Large intestine (tissue), 12 donors: ENCODE measurements at places on chromosomes 6 and 20. TPM values are rescaled to one million over a fixed set of nuclear protein-coding genes. Genes with fewer than 3 reads are reported as not detected.

Gene MAP1LC3A
- polyA plus RNA-seq = 40.9 TPM

GRCh38 chr20:16423311-16424212 lies 149.7 kb downstream of the KIF16B start:
- DNase-seq = no peak
- no peak overlapping the region for H3K4me3 ChIP-seq
- H3K4me1 ChIP-seq = peaks cover 5% of the 10 kb centered on the region
- H3K36me3 ChIP-seq = peaks cover 35% of the 10 kb centered on the region
- no peaks in the 10 kb centered on the region for H3K27me3 ChIP-seq
- no peak overlapping the region for H3K27ac ChIP-seq

DNA sequence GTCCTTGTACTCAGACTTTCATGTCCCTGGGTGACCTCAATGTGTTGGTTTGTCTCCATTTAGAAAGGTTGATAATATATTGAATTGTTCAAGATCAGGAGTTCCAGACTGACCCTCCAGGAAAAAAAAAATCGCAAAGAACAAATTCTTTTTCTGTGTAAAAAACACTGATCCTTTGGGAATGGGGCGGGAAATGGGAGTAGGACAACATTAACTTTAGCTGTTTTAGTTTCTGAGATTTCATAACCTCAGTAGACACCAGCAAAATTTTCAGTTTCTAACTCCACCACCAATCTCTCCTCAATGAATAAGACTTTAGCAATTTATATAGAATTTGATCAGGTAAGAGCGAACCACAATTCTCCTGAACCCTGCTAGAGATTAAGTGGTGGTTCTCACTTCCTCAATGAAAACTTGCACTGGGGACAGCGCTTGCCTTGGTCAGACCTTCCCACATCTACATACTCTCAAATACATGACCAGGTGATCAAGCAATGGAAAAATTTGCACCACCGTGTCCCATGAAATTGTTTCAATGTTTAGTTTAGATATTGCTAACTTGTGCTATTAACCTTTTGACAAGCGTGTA lies 231.2 kb upstream of the PLN start:
- H3K36me3 ChIP-seq = no peaks in the 10 kb centered on the region
- no peaks in the 10 kb centered on the region for H3K27me3 ChIP-seq
- no peak for DNase-seq
- no peak overlapping the region for H3K27ac ChIP-seq
- H3K4me1 ChIP-seq = no peaks in the 10 kb centered on the region

DNA sequence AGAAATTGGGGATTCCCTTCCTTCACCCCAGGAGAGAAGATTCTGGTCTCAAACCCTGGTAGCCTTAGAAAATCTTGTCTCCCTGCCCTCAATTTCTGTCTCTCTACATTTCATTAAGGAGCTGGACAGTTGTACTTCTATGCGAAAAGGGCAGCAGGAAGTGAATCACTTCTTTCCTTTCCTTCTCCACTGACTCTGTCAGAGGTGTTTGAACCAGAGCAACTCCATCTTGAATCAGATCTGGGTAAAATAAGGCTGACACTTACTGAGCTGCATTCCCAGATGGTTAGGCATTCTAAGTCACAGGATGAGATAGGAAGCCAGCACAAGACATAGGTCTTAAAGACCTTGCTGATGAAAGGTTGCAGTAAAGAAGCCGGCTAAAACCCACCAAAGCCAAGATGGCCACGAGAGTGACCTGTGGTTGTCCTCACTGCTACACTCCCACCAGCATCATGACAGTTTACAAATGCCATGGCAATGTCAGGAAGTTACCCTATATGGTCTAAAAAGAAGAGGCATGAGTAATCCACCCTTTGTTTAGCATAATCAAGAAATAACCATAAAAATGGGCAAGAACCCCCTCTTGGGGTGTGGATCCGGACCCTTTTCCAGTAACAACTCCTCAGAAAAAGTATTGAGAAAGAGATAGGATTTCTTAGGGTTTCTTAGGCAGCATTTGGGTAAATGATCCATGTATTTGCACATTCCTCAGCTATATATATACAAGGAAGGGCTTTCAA lies 95.8 kb upstream of the PLCB4 start:
- no peak overlapping the region for H3K4me3 ChIP-seq
- no peaks in the 10 kb centered on the region for H3K27me3 ChIP-seq
- no peaks in the 10 kb centered on the region for H3K4me1 ChIP-seq
- DNase-seq = no peak
- no peaks in the 10 kb centered on the region for H3K36me3 ChIP-seq

Gene CTAGE9
- polyA plus RNA-seq = 0.73 TPM

- no peaks in the 10 kb centered on the region for H3K4me1 ChIP-seq
- no peak overlapping the region for H3K4me3 ChIP-seq
- no peak for DNase-seq
- H3K27ac ChIP-seq = no peak overlapping the region
These were observed 226.4 kb upstream of the ZNF217 start for GRCh38 chr20:53819973-53820451.

DNA sequence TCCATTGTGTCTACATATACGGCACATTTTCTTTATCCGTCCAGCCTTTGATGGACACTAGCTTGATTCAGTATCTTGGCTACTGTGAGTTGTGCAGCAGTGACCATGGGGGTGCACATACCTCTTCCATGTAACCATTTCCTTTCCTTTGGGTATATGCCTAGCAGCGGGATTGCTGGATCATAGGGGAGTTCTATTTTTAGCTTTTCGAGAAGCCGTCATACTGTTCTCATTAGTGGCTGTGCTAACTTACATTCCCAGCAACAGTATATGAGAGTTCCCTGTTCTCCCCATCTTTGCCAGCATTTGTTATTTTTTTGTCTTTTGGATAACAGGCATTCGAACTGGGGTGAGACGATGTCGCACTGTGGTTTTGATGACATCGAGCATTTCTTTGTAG lies 395.0 kb downstream of the SMOC2 start:
- no peaks in the 10 kb centered on the region for H3K27me3 ChIP-seq
- DNase-seq = no peak
- H3K4me3 ChIP-seq = no peak overlapping the region
- H3K27ac ChIP-seq = no peak overlapping the region
- peaks cover 16% of the 10 kb centered on the region for H3K4me1 ChIP-seq
- no peaks in the 10 kb centered on the region for H3K36me3 ChIP-seq

GRCh38 chr6:1796706-1797529 lies 187.2 kb downstream of the FOXC1 start:
- H3K4me1 ChIP-seq = peaks cover 22% of the 10 kb centered on the region
- H3K4me3 ChIP-seq = no peak overlapping the region
- no peak for DNase-seq
- peak overlapping the region; percentile 71 for H3K27ac ChIP-seq

Gene TOX2
- polyA plus RNA-seq = 4.7 TPM

DNA sequence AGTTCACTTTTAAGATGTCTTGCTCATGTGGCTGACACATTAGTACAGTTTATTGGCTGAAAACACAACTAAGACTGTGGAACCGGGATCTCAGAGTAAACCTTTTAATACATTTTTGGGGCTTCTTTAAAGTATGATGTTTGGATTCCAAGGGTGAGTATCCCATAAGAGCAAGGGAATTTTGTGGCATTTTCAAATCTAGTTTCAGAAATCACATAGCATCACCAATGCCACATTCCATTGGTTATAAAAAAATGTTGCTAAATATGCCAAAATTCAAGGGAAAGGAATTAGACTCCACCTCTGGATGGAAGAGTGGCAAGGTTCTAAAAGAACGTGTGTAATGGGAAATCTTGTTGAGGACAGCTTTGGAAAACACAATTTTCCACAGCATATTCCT lies 338.6 kb downstream of the COL12A1 start:
- no peaks in the 10 kb centered on the region for H3K27me3 ChIP-seq
- H3K27ac ChIP-seq = no peak overlapping the region
- no peaks in the 10 kb centered on the region for H3K36me3 ChIP-seq
- DNase-seq = no peak
- H3K4me3 ChIP-seq = no peak overlapping the region

GRCh38 chr6:44642349-44642748 lies 254.8 kb downstream of the CDC5L start:
- H3K36me3 ChIP-seq = no peaks in the 10 kb centered on the region
- H3K4me3 ChIP-seq = no peak overlapping the region
- no peaks in the 10 kb centered on the region for H3K27me3 ChIP-seq
- H3K4me1 ChIP-seq = no peaks in the 10 kb centered on the region

Gene LY6G6D
- 0.19 TPM for polyA plus RNA-seq

DNA sequence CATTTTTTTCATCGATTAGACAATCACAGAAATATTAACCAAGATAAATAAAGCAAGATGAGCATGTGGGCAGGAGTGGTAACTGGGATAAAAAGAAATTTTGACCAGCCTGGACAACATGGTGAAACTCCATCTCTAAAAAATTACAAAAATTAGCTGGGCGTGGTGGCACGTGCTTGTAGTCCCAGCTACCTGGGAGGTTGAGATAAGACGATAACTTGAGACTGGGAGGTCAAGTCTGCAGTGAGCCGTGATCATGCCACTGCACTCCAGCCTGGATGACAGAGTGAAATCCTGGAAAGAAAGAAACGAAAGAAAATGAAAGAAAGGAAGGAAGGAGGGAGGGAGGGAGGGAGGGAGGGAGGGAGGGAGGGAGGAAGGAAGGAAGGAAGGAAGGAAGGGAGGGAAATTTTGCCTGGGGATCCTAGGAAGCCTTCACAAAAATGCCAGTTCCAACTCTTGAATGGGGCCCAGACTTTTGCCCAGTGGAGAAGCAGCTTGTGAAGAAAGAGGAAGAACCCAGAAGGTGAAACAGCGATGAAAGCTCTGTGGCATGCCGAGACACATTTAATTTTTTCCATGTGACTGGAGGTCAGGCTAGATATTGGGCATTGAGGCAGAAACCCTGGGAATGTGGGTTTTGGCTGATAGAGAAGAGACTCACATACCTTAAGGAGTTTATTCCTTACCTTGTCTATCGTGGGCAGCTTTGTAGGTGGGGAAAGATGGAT lies 20.3 kb downstream of the CCDC170 start:
- DNase-seq = no peak
- no peak overlapping the region for H3K4me3 ChIP-seq
- no peak overlapping the region for H3K27ac ChIP-seq
- no peaks in the 10 kb centered on the region for H3K36me3 ChIP-seq
- H3K27me3 ChIP-seq = no peaks in the 10 kb centered on the region

- peak overlapping the region; percentile 28 for H3K27ac ChIP-seq
- no peak overlapping the region for H3K4me3 ChIP-seq
- no peaks in the 10 kb centered on the region for H3K36me3 ChIP-seq
- no peaks in the 10 kb centered on the region for H3K4me1 ChIP-seq
- H3K27me3 ChIP-seq = no peaks in the 10 kb centered on the region
These were observed 6.0 kb downstream of the PPIL6 start for GRCh38 chr6:109434456-109434855.

GRCh38 chr6:41723530-41724227 lies 11.7 kb downstream of the TFEB start:
- peaks cover 12% of the 10 kb centered on the region for H3K36me3 ChIP-seq
- H3K27me3 ChIP-seq = no peaks in the 10 kb centered on the region
- DNase-seq = peak; percentile 92
- peaks cover 88% of the 10 kb centered on the region for H3K4me1 ChIP-seq

Gene IL20RA
- polyA plus RNA-seq = 2.5 TPM

- no peak overlapping the region for H3K27ac ChIP-seq
- H3K4me3 ChIP-seq = no peak overlapping the region
- H3K4me1 ChIP-seq = no peaks in the 10 kb centered on the region
These were observed 31.0 kb upstream of the TGM2 start for GRCh38 chr20:38196076-38196475.

DNA sequence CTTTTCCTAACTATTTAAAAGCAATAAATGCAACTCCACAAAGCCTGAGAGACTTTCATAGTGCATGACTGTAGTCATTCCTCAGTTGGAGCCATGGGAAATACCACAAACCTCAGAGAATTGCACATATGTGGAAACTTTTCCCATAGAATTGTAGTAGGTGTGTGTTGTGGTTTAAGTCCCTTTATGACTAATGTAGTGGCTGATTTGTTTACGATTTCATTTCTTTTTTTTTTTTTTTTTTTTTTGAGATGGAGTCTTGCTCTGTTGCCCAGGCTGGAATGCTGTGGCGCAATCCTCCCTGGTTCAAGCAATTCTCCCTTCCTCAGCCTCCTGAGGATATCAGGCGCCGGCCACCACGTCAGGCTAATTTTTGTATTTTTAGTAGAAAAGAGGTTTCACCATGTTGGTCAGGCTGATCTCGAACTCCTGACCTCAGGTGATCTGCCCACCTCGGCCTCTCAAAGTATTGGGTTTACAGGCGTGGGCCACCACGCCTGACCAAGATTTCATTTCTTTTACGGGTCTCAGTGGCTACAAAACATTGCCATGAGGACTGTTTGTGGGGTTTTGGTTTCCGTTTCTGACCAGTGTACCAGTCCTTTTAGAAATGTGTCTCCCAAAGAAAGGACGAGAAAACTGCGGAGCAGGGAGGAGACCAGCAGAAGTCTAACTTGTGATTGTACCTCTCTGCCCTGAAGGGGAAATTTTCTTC lies 212.1 kb upstream of the MARCKS start:
- no peak overlapping the region for H3K4me3 ChIP-seq
- no peaks in the 10 kb centered on the region for H3K36me3 ChIP-seq
- H3K27ac ChIP-seq = peak overlapping the region; percentile 89
- no peaks in the 10 kb centered on the region for H3K27me3 ChIP-seq
- no peak for DNase-seq

Gene KCNB1
- 2.4 TPM for polyA plus RNA-seq

Gene NR2E1
- polyA plus RNA-seq = not detected

DNA sequence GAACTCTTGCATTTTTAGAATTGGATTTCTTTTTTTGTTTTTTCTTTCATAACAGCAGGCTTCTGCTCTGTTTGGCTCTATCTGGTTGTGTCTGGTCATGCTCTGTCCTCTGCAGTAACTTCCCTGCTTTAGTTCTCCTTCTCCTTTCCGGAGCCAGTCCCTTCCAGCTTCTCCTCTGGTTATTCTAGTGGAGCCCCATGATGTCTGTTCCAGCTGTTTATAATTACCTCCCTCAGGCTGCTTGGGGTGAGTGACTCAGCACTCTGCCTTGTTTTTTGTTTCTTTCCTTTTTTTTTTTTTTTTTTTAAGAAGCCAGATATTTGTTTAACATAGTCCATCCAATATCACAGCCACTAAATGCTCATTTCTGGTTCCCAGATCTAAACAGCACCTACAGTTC lies 409.6 kb downstream of the MAFB start:
- no peaks in the 10 kb centered on the region for H3K27me3 ChIP-seq
- H3K36me3 ChIP-seq = no peaks in the 10 kb centered on the region
- no peak overlapping the region for H3K4me3 ChIP-seq
- no peak overlapping the region for H3K27ac ChIP-seq

DNA sequence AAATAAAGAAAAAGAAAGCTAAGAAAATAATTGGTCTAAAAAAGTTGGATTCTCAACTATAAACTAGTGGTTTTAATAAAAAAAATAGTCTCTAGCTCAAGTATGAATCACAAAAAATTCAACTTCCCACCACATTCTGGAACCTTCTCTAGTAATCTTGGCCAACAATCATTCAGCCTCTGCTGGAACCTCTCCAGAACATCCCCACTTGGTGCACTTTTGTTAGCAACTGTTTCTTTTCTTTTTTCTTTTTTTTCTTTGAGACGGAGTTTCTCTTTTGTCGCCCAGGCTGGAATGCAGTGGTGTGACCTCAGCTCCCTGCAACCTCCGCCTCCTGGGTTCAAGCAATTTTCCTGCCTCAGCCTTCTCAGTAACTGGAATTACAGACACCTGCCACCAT lies 35.7 kb downstream of the TXLNB start:
- DNase-seq = no peak
- no peaks in the 10 kb centered on the region for H3K4me1 ChIP-seq
- no peak overlapping the region for H3K27ac ChIP-seq
- no peak overlapping the region for H3K4me3 ChIP-seq
- no peaks in the 10 kb centered on the region for H3K36me3 ChIP-seq

Gene DLL1
- polyA plus RNA-seq = 39.3 TPM

GRCh38 chr20:45011108-45011526 lies 44.8 kb downstream of the STK4 start:
- peaks cover 11% of the 10 kb centered on the region for H3K36me3 ChIP-seq
- no peaks in the 10 kb centered on the region for H3K27me3 ChIP-seq

- no peak overlapping the region for H3K27ac ChIP-seq
- H3K4me1 ChIP-seq = no peaks in the 10 kb centered on the region
- peaks cover 33% of the 10 kb centered on the region for H3K27me3 ChIP-seq
- no peaks in the 10 kb centered on the region for H3K36me3 ChIP-seq
These were observed 674 bp upstream of the CCM2L start for GRCh38 chr20:32009564-32009963.
